NCI-H774 (cell line): ENCODE measurements at places on chromosomes 7 and 10.
A peak's percentile ranks its signal among the peaks of the same experiment; 100 is the strongest.

- DNase-seq: no peak
These were observed 115.3 kb downstream of the SGMS1 start for GRCh38 chr10:50508315-50509051.

DNA sequence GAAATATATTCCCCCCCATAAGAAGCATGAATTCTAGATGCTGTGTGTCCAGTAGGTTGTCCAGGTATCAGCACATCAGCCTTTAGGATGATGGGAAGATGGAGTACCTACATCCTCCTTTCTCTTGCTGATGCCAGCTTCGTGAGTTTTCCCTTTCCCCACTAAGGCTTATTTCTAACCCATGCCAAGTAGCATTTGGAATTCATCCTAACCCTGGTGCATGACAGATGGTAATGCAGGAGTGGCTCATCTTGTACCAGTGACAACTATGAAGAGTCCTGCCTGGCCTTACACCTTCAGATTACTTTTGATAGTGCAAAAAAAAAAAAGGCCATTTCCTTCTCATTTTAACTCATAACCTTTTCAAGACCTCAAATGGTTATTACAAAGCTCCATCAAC lies 58.7 kb downstream of the ARHGAP21 start:
- DNase-seq: no peak

DNA sequence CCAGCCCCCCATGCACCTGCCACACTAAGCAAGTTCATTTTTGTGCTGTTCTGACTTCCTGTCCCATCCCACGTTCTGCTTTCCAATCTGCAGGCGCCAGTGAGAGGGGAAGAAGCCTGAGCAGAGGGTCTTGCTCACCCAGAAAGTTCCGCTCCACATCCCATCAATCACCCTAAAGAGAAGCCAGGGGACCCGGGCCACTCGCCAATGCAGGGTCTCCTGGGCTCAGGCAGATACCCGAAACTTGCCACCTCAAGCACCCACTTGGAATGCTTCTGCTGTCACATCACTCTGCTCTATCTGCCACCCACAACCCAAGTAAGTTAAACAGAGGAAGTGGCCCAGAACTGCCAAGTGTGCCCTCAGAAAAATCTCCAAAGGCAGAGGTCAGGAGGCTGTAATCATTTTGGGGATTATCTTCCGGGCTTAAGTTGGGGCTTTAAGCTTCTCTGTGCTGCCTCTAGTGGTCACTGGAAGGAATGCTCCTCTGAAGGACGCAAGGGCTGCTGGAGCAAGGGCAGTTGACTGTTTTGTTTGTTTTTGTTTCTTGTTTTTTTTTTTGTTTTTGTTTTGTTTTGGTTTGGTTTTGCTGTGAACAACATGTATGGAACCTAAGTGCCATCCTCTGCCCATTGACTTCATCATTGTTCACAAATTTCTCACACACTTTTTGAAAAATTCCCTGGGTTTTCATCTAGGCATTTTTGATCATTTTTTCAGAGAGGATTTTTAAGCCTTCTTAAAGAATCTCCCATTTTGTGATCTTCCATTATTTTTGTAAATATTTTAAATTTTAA lies 25.5 kb downstream of the PRR15 start:
- DNase-seq: peak; percentile 19

DNA sequence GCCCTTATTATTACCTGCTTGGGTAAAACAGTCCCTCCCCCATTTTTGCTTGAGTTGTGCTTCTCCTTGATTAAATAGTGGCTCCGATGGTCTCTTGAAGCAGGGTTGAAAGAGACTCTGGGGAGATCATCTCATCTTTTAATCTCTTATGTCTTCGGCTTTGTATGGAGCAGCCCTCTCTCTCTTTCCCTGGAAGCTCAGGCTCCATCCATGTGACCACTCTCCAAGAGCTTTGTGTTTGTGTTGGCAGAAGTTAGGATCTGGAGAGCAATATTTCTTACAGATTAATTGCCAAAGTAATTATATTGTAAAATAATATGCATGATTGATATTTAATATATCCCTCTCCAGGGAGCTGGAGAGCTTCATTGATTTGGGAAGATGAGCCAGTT lies 76.9 kb downstream of the LRRC4 start:
- DNase-seq: no peak

DNA sequence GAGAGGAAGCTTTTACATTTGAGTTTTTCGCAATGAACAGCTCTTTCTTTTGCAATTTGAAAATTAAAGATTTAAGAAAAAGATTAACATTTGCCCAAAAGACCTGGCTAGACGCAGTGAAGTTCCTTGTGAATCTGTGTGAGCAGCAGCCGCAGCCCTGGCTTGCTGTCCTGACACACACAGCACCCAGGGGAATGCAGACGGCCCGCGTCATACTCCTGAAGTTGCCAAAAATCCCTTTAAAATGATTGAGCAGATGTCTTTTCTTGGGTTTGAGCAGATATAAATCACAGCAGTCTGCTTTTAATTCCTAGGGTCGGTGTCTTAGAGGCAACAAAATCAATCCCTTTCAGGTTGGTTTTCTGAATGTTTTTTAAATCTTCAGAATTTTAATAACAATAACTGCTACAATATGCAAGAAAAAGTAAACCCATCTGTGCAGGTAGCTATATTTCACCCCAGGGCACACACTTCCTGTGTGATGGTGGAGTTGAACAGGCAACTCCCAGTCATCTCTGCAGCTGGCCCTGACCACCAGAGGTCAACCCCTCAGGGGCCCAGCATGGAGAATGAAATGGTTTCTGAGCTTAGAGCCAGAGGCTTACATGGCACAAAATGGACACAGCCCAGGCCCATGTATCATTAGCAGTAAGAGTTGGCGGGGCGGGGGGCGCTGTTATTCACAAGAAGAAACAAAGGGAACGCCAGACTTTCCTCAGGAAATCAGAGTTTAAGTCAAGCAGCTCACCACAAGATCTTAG lies 32.2 kb upstream of the TRIL start:
- no peak for DNase-seq

DNA sequence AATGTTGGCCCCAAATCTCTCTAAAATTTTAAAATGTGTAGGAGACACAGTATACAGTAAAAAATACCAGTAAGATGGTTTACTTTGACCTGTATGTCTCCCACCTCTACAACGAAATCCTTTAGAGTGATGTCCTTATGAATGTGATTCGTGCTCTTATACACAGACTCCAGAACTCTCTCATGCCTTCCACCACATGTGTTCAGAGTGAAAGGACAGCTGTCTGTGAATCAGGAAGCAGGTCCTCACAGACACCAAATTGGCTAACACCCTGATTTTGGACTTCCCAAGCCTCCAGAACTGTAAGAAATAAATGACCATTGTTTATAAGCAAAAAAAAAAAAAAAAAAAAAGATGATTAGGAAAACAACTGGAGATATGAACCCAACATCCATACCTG lies 35.2 kb downstream of the RNF133 start:
- no peak for DNase-seq

GRCh38 chr7:137852108-137852507 lies 5.3 kb upstream of the DGKI start:
- DNase-seq: no peak

GRCh38 chr7:157526005-157526912 lies 189.5 kb downstream of the DNAJB6 start:
- DNase-seq: no peak

GRCh38 chr10:89332123-89332633 lies 4.4 kb downstream of the IFIT3 start:
- DNase-seq: no peak
